ENCODE measurements at places on chromosomes 16 and 17. TPM values are rescaled to one million over a fixed set of nuclear protein-coding genes. Genes with fewer than 3 reads are reported as not detected.

DNA sequence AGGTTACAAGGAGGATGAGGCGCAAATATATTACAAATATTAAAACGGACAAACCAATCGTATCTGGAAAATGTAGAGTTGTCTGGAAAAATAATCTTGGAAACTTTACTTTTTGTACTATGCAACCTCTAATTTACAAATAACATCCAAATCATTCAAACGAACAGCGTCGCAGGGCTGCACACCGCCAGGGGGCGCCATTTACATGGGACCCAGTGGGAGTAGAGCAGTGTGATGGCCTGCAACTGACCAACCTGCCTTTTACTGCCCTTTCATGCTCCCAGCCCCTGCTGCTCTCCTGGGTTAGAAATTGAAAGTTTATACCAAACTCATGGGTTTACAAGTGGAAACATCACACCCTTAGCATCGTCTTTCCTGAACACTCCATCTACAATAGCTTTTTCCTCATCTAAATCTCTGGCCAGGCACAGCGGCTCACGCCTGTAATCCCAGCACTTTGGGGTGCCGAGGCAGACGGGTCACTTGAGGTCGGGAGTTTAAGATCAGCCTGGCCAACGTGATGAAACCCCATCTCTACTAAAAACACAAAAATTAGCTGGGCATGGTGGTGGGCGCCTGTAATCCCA, 10.0 kb downstream of the PITPNC1 start:
- peaks cover 49% of the 10 kb centered on the region for H3K4me1 ChIP-seq
- peak; percentile 79 for DNase-seq
- no peak overlapping the region for H3K4me3 ChIP-seq
- peak overlapping the region; percentile 31 for H3K27ac ChIP-seq

- no peak for DNase-seq
- H3K4me3 ChIP-seq, result peak overlapping the region; percentile 93
- peak overlapping the region; percentile 96 for H3K27ac ChIP-seq
- H3K36me3 ChIP-seq, result peaks cover 46% of the 10 kb centered on the region
- H3K4me1 ChIP-seq, result peaks cover 49% of the 10 kb centered on the region
Measured at GRCh38 chr17:78124081-78124835, 4.3 kb downstream of the TMC6 start.

GRCh38 chr17:8384801-8385378, 1.9 kb upstream of the RPL26 start:
- peaks cover 33% of the 10 kb centered on the region for H3K4me1 ChIP-seq
- DNase-seq, result no peak
- H3K27ac ChIP-seq, result no peak overlapping the region

- no peaks in the 10 kb centered on the region for H3K27me3 ChIP-seq
- no peaks in the 10 kb centered on the region for H3K4me1 ChIP-seq
- no peak overlapping the region for H3K27ac ChIP-seq
- DNase-seq, result no peak
- H3K4me3 ChIP-seq, result no peak overlapping the region
Measured at GRCh38 chr17:2874189-2874686, 78.0 kb downstream of the RAP1GAP2 start.

- no peak overlapping the region for H3K27ac ChIP-seq
- no peak overlapping the region for H3K4me3 ChIP-seq
- no peak for DNase-seq
- no peaks in the 10 kb centered on the region for H3K36me3 ChIP-seq
- H3K27me3 ChIP-seq, result peaks cover 15% of the 10 kb centered on the region
Measured at GRCh38 chr16:81987121-81987520, 24.1 kb downstream of the SDR42E1 start.

- H3K4me3 ChIP-seq, result no peak overlapping the region
- peaks cover 43% of the 10 kb centered on the region for H3K36me3 ChIP-seq
- no peaks in the 10 kb centered on the region for H3K27me3 ChIP-seq
- peaks cover 22% of the 10 kb centered on the region for H3K4me1 ChIP-seq
Measured at GRCh38 chr17:21019976-21020586, 22.7 kb downstream of the USP22 start.

GRCh38 chr17:7183433-7184090, 4.4 kb upstream of the ASGR1 start:
- DNase-seq, result no peak
- no peaks in the 10 kb centered on the region for H3K27me3 ChIP-seq
- no peak overlapping the region for H3K4me3 ChIP-seq
- no peaks in the 10 kb centered on the region for H3K36me3 ChIP-seq
- H3K4me1 ChIP-seq, result no peaks in the 10 kb centered on the region
- no peak overlapping the region for H3K27ac ChIP-seq

GRCh38 chr16:72094266-72094610, 591 bp downstream of the DHX38 start:
- peak overlapping the region; percentile 98 for H3K4me3 ChIP-seq
- peak overlapping the region; percentile 96 for H3K27ac ChIP-seq
- H3K36me3 ChIP-seq, result peaks cover 13% of the 10 kb centered on the region
- peaks cover 30% of the 10 kb centered on the region for H3K4me1 ChIP-seq
- DNase-seq, result no peak
- no peaks in the 10 kb centered on the region for H3K27me3 ChIP-seq

DNA sequence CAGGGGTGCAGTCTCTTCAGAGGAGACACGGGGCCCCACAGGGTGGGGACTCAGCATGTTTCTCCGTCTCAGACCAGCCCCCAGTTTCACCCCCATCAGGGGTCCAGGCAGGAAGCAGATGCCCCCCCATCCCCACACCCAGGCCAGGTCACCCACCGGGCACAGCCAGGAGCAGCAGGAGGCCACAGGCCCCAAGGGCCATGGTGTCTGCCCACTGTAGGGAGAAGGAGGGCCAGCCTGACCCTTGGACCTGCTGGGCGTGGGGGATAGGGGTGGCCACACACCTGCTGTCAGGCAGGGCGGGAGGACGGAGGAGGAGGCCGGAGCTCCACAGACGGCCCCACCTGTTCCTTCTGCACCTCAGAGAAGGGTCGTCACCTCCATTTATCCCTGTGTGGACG, at the start of gene TPSG1:
Gene TPSG1, minus strand, starts transcription at position 218 of the 401 bp plus-strand sequence. Its CDS starts 16 bp downstream, at position 202.
- no peak within 1 kb of the TSS for H3K4me3 ChIP-seq
- no peaks in the 10 kb centered on the region for H3K27me3 ChIP-seq
- no peak within 1 kb of the TSS for H3K27ac ChIP-seq
- no peaks in the 10 kb centered on the region for H3K4me1 ChIP-seq

GRCh38 chr16:50505714-50506542, 42.3 kb upstream of the NKD1 start:
- H3K27ac ChIP-seq, result no peak overlapping the region
- no peak overlapping the region for H3K4me3 ChIP-seq

ZNF287 gene
- 9.7 TPM for total RNA-seq

PVALEF gene
- total RNA-seq, result not detected

GNAO1 gene
- 6.7 TPM for total RNA-seq

SMG6 gene
- 58.3 TPM for total RNA-seq

TEKT1 gene
- not detected for total RNA-seq
